Stimulated activated CD4-positive, alpha-beta T cell treated with anti-CD3 and anti-CD28 coated beads, Interleukin-1b, Interleukin-23, amount 100 ng/mL, for 48 hours (primary cell): ENCODE measurements at places on chromosomes 7 and 10.

GRCh38 chr7:116621649-116622048 is 50.3 kb upstream of the MET start:
- no peak for DNase-seq

DNA sequence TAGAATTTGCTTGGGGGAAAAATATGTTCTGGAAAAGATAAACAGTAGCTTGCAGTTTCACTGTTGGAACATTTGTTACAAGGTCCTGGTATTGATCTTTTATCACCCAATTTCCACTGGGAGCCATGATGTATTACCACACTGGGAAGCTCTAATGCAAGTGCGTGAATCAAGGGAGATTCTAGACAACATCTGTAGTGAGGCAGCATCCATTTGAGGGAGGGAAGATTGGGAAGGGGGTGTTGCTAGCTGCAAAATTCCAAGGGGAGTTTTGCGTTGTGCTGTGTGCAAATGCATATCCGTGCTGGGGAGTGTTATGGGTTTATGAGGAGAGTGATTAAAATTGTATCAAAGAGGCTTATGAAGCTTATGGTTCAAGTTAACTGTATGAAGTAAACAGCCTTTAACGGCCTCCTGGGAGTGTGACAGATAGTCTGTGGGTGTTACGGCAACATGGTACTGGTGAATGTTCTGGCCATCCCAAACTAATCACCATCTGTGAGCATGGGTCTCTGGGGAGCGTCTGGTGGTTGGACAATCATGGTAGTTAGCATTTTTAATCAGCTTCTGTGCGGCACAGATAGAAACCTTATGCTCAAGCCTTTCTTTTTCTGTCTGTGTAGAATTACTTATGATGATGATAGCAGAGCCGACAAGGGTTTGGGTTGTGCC is 601.9 kb upstream of the GALNT17 start:
- no peak for DNase-seq

GRCh38 chr7:80335511-80336231 is 176.2 kb downstream of the GNAT3 start:
- no peak for DNase-seq

- DNase-seq = no peak
These were observed 182.7 kb downstream of the ELFN1 start for GRCh38 chr7:1852517-1853430.

DNA sequence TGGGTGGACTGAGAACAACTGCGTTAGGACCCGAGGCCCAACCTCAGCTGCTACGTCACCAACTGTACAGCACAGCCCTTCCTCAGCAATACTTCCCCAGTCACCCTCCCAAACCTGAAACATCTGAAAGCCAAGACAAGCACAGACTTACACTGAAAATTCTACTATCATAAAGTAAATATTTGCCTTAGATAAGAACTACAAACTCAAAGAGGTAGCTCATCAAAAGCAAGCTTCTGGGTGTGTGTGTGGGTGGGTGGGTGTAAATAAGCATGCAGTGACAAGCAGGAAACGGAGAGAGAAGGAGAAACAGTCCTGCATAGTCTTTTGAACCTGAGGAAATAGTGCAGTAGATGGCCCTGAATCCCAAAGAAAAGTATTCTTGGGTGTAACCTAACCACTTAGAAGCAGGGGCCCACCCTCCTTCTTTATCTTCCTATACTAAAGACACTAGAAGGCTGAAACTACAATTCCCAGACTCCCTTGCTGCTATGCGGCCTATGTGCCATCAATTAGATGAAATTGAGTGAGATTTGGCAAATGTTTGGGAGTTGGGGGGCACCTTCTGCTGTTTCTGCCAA is 18.7 kb downstream of the SLC25A13 start:
- DNase-seq = no peak

DNA sequence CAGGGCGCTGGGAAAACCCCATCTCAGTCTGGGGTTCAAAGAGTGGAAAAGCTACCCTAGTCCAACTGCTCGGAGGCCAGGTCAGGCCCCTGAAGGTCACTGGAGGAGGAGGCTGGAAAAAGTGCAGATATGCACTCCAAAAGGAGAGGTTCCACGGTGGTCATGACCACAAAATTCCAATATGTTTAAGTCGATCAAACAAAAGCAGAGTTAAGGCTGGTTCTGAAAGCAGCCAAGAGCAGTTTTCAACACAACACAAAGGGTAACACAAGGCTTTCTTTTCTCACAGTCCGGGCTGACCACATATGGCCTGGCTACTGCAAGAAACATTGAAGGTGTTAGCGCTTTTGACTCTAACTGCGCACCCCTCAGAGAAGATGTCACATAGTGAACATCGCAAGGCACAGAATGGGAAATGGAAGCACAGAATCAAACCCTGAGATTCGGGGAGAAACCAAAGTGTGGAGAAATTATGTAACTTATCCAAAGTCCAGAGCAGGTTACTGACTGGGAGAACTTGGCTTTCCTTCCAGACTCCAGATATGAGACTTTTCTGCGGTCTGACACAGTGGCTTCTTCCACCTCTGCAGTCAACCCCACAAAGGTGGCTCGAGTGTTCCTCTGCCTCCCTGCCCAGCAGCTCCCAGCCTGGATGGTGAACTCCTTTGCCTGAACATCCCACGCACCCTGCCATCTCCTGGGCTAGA is 1.3 kb upstream of the GRB10 start:
- no peak for DNase-seq

DNA sequence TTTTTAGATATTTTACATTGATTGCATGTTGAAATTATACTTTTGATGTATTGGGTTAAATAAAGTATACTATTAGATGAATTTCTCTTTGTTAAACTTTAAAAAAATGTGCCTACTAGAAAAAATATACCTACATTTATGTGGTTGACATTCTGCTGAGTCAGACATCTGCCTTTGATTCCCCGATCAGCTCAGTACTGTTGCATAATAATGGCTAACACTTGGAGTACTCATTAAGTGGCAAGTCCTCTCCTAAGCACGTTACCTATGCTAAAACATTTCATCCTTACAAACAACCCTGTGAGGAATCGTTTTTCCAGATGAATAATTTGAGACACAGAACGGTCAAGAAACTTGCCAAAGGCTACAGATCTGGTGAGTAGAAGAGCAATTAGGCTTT is 14.0 kb upstream of the SEM1 start:
- no peak for DNase-seq

GRCh38 chr7:8739837-8740236 is 306.4 kb downstream of the NXPH1 start:
- DNase-seq = no peak

- no peak for DNase-seq
These were observed 22.7 kb downstream of the ZNF22 start for GRCh38 chr10:45023426-45023825.
